COR-L47 (cell line): ENCODE measurements at places on chromosomes 5 and 9.

GRCh38 chr5:168202996-168203395 is 88.4 kb upstream of the WWC1 start:
- DNase-seq: no peak

GRCh38 chr5:90878549-90879196 is 320.1 kb downstream of the ADGRV1 start:
- no peak for DNase-seq

GRCh38 chr9:113425072-113425471 is 14.5 kb downstream of the C9orf43 start:
- DNase-seq: no peak

- DNase-seq: no peak
Observed at GRCh38 chr5:38799556-38800377, 46.0 kb upstream of the OSMR start.

DNA sequence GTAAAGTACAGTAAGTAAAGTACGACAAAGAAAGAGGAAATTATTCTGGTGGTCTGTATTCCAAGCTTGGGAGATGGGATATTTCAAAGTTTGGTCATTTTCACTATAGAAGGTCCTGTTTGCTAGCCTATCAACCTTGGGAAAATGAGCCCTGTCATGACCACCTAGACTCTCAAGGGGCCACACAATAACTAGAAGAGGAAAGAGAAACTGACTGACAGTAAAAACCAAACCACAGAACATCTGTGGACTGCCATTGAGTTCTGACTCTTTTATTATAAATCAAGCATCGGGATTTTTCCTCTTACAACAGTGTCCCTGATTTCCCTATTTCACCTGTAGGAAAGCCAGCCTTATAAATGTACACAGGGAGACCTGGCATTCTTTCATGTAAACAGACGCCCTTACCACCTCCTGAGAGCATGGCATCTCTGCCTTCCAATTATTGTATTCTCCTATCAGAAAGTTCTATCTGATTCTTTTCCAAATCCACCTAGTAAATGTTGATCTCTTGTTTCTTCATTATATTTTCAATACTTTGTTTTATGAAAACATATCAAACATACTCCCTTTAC is 80.0 kb downstream of the ZNF622 start:
- peak; percentile 8 for DNase-seq

GRCh38 chr5:133867341-133867740 is 101.1 kb downstream of the C5orf15 start:
- no peak for DNase-seq

DNA sequence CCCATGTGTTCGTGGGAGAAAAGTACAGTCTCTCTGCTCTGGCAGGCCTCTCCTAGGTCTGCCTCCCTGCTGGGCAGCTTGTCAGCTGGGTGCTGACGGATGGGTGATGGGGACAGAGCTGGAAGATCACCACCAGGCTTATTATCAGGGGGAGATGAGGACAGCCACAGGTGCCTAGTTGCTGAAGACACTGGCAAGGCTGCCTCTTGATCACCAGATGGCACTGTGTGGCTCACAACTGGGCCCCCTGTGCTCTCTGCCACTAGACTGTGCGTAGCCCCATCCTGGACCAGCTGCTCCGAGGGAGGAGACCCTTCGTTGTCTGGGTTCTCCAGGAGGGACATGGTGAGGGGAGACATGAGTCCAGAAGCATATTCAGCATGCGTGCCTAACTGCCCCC is 73.0 kb downstream of the KIF24 start:
- DNase-seq: no peak

DNA sequence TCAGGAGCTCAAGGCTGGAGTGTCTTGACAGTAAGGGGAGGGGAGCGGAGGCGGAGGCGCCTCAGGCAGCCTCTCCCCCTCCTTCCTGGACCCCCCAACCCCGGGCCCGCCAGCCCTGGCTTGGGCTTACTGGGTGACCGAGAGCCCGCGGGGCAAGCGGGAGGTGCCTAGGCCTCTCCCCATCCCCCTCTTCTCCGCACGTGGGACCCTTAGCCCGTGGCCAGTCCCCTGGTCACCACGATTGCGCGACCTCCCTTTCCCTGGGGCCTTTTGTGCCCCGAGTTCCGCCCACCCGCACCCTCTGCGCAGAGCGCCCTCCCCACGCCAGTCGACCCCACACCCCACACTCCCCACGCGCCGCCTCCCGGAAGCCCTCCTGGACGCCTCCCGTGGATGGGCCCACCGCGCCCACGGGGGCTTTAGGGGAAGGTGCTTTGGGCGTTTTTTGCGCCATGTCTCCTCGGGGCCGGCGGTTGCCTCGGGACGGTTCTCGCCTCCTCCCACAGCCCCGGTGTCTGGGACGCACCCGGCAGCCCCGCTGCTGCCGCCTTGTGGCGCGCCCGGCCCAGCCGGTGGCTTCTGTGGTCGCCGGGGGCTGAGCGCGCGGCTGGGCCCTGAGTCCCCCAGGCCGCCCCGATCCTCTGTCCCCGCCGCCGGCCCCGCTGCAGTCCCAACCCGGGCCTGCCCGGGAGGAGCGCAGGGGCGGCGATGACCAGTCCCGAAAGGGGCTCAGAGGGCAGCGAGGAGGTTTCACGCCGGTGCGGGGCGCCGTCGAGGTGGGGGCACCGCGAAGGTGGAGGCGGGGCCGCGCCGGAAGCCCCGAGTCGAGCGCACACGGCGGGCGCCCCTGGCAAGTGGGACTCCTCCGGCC is 3.2 kb downstream of the TOR4A start:
- DNase-seq: no peak

DNA sequence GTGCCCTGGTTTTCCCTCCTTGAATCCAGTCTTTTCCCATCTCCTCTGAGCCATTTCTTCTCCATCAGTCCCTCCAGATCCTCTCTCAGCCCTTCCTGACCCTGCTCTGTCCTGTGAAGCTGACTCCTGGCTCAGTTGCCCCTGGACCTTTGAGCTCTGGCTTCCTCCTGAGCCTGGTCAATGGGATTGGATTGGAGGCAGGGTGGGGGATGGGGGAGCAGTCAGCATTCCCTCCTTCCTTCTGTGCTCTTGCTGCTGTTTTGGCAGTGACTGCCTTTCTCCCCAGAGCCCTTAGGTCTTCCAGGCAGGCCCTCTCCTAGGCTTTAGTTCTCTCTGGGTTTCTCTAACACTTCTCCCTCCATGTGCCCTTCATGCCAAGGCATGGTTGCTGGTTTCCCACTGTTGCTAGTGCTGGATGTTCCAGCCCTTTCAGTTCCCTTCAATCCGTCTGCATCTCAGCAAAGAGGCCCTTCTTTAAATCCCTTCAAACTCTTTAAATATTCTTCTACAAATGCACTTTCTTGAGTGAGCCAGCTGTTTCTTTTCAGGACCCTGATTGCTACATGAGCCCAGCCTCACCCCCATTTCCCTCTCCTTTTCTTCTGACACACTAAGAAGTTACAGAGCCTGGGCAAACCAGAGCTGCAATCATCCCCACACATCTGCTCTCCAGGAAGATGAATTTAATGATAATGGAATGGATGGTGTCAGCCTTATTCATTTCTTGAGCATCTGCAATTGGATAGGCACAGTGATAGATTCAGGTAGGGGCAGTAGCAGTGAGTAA is 2.2 kb downstream of the TNFSF15 start:
- no peak for DNase-seq

DNA sequence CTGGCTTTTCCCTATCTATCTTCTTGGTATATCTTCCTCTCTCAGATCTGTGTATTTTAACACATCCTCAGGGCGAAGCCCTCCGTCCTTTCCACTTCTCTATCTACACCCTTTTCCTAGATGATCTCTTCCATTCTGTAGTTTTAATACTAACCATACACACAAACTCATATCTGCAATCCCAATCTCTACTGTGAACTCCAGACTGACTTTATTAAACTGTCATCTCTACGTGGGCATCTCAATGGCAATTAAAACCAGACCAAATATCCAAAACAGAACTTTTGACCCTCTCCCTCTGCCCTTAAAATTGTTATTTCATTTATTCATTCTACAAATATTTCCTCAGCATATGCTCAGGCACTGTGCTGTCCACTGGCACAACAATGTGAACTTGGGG is 7.1 kb downstream of the FNIP1 start:
- no peak for DNase-seq

DNA sequence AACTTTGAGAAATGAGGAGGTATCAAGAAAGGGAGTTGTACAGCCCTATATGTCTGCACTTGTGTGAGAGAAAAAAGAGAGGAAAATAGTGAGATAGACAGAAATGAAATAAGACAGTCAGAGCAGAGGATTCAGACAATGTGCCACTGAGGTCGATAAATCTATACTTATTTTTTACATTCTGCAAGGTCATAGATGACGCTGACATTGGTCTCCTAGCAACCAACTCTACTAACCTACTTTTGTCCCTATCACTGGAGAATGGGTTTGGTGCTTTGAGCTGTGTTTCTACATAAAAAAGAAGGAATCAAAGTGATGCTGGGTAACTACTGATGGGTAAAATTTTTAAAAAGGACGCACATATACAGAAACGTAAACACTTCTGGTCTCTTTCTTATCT is 573.3 kb upstream of the RORB start:
- no peak for DNase-seq

DNA sequence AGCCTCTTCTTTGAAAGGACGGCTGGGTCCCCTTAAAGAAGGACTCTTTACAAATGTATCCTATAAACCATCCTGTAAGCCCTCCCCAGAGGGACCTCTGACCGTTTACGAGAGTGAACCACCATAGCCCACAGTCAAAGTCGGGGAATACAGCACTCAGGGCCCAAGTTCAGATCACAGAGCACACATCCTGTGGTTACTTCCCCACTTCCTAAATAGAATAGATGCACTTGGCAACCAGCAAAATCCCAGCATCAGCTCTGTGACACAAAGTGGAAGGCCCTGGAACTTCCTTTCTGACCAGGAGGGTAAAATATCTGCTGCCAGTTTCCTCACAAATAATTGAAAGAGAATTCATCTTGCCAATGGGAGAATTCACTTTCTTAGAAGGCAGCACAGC is 6.9 kb upstream of the IGFBPL1 start:
- no peak for DNase-seq

- DNase-seq: no peak
Observed at GRCh38 chr5:181054871-181055459, 14.9 kb downstream of the BTNL9 start.

DNA sequence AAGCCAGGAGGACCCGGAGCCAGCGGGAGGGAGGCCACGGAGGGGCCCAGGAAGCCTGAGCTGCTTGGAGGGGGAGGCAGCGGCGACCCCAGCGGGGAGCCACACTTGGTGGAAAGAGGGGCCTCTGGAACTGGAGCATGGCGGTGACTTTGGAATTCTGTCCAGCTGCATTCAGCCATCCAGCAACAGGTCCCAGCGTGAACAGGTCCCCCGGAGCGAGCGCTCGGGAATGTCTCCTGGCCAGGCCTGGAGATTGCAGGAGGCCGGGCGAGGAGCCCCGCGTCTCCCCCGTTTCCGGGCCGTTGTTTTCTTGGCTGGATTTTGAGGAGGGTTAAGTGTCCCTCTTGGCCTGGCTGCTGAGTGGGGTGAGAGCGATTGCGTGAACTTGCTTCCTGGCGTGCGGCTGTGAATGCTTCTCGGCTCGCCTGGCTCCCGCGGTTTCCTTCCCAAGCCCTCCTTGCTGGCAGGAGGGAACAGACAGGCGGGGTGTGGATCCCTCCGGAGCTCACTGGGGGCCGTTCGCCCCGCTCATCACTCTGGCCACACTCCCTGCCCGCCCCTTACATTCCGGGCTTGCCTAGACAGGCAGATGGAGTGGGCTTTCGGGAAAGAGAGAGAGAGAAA is 125.3 kb upstream of the IRX4 start:
- DNase-seq: no peak

- DNase-seq: no peak
Observed at GRCh38 chr5:100889896-100890295, 13.2 kb downstream of the ST8SIA4 start.

GRCh38 chr5:168097876-168098653 is 193.4 kb upstream of the WWC1 start:
- no peak for DNase-seq

DNA sequence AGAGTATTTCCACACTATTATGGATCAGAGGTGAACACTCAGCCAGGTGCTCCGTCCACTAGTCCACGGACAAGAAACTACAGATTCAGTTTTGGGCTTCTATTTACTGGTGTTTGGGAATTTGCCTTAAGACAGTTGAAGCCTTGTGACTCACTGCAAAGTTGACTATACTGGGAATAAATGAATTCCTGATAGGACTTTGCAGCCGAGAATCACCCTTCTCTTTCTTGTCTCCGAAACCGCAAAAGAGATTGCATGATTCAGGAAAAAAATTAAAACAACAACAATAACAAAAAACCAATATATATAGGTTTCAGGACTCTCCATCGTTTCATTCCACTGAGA is 716 bp downstream of the TMEM171 start:
- DNase-seq: no peak

DNA sequence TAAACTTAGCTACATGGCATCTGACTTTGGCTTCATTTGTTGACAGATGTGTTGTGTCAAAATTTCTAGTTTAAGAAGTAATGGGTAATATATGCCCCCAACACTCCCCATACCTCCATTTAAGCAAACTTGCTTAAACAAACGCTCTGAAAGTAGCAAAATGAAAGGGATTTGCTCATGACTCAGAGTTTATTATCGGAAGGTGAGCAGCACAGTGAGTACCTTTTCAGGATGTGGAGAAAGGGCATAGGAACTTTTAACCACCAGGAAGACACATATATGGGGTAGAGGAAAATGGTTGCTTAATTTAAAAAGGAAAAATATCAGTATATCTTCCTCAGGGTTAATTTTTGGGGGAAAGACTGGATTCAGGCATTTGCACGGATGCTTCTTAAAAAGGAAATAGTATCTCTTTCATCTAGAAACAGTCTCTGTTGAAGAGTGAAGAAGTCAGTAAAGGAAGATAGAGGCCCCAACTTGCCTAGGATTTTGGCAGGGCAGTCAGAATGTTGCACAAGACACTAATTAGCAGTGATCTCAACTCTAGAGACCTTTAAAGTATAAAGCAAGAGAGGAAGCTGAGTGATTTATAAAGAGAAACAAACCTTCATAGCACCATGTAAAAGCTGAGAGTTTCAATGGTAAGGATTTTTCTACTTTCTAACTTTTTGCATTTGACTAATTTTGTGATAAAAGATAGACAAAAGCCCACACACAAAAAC is 155.1 kb downstream of the TRIO start:
- DNase-seq: no peak

GRCh38 chr9:84374013-84374412 is 33.5 kb upstream of the SLC28A3 start:
- DNase-seq: no peak
